ENCODE measurements at places on chromosomes 3 and 15. TPM values are rescaled to one million over a fixed set of nuclear protein-coding genes. Genes with fewer than 3 reads are reported as not detected.
A peak's percentile ranks its signal among the peaks of the same experiment; 100 is the strongest.

The POLQ gene
- 0.77 TPM for polyA plus RNA-seq

The FETUB gene
- polyA plus RNA-seq = not detected

The ADGRG7 gene
- not detected for polyA plus RNA-seq

DNA sequence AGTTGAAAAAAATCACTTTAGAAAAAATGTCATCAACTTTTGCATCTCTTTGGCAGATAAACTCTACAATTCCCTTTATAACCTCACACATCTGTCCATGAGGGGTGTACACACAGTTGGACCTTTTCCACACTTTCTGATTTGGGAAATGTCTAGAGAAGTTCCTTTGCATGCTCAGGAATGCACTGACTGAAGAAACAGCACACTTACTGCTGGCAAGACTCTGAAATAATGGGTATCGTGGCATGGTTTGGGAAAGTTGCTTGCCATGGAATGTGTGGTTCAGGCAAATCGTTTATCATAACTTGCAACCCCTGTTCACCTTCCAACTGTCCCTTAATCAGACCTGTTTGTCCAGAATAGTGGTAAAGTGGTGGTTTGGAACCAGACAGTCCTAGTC, 135.3 kb upstream of the TGFBR2 start:
- H3K4me1 ChIP-seq = peaks cover 10% of the 10 kb centered on the region
- no peaks in the 10 kb centered on the region for H3K27me3 ChIP-seq
- no peaks in the 10 kb centered on the region for H3K36me3 ChIP-seq
- no peak overlapping the region for H3K4me3 ChIP-seq
- no peak for DNase-seq
- no peak overlapping the region for H3K27ac ChIP-seq

GRCh38 chr3:156605686-156606605, 51.0 kb upstream of the SSR3 start:
- H3K36me3 ChIP-seq = no peaks in the 10 kb centered on the region
- peak overlapping the region; percentile 72 for H3K27ac ChIP-seq

GRCh38 chr15:44222478-44222877, 27.4 kb upstream of the FRMD5 start:
- no peak overlapping the region for H3K4me3 ChIP-seq
- no peak for DNase-seq
- H3K27ac ChIP-seq = no peak overlapping the region
- no peaks in the 10 kb centered on the region for H3K27me3 ChIP-seq
- no peaks in the 10 kb centered on the region for H3K36me3 ChIP-seq

- no peak overlapping the region for H3K27ac ChIP-seq
- H3K4me3 ChIP-seq = no peak overlapping the region
- H3K27me3 ChIP-seq = no peaks in the 10 kb centered on the region
- DNase-seq = no peak
- no peaks in the 10 kb centered on the region for H3K4me1 ChIP-seq
- no peaks in the 10 kb centered on the region for H3K36me3 ChIP-seq
Observed at GRCh38 chr15:77615472-77615871, 17.2 kb downstream of the LINGO1 start.

- no peak for DNase-seq
- H3K27me3 ChIP-seq = no peaks in the 10 kb centered on the region
- H3K27ac ChIP-seq = no peak overlapping the region
- no peak overlapping the region for H3K4me3 ChIP-seq
- no peaks in the 10 kb centered on the region for H3K4me1 ChIP-seq
Observed at GRCh38 chr15:69554279-69554961, 101.8 kb downstream of the RPLP1 start.

GRCh38 chr3:63874769-63875168, 11.1 kb downstream of the ATXN7 start:
- H3K27ac ChIP-seq = no peak overlapping the region
- no peaks in the 10 kb centered on the region for H3K36me3 ChIP-seq
- no peak for DNase-seq
- no peaks in the 10 kb centered on the region for H3K27me3 ChIP-seq
- H3K4me1 ChIP-seq = peaks cover 27% of the 10 kb centered on the region

GRCh38 chr15:68583936-68584755, 5.4 kb downstream of the CORO2B start:
- no peaks in the 10 kb centered on the region for H3K36me3 ChIP-seq
- DNase-seq = peak; percentile 55
- no peaks in the 10 kb centered on the region for H3K27me3 ChIP-seq

GRCh38 chr15:59594493-59594942, 17.1 kb upstream of the GCNT3 start:
- no peaks in the 10 kb centered on the region for H3K4me1 ChIP-seq
- peaks cover 10% of the 10 kb centered on the region for H3K27me3 ChIP-seq
- no peak overlapping the region for H3K4me3 ChIP-seq
- H3K27ac ChIP-seq = no peak overlapping the region
- no peak for DNase-seq

GRCh38 chr3:184230081-184230602, 757 bp downstream of the VWA5B2 start:
- no peaks in the 10 kb centered on the region for H3K36me3 ChIP-seq
- peak overlapping the region; percentile 50 for H3K4me3 ChIP-seq

GRCh38 chr15:73560501-73561117, 72.6 kb downstream of the NPTN start:
- no peaks in the 10 kb centered on the region for H3K4me1 ChIP-seq
- no peak overlapping the region for H3K27ac ChIP-seq
- peaks cover 95% of the 10 kb centered on the region for H3K36me3 ChIP-seq
- H3K27me3 ChIP-seq = no peaks in the 10 kb centered on the region

GRCh38 chr3:30747771-30748281, 141.4 kb downstream of the TGFBR2 start:
- no peak overlapping the region for H3K27ac ChIP-seq
- DNase-seq = no peak
- no peaks in the 10 kb centered on the region for H3K36me3 ChIP-seq
- no peaks in the 10 kb centered on the region for H3K4me1 ChIP-seq
- no peaks in the 10 kb centered on the region for H3K27me3 ChIP-seq

DNA sequence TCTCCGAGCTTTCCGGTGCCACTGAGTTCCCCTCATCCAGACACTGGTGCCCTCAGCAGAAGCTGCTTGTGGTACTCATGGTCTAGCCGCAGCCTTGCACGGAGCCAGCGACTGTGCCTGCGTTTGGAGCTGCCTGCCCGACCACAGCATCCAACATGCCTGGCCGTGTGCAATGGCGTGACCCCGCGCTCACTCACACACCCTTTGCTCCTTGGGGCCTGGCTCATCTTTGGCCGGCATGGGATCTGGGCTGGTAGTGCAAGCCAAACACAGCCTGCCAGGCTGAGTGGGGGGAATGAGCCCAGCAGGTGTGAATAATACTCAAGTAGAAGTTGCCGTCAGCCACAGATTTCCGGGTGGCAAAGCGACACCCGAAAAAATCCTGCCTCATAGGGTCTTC, 1178.7 kb upstream of the GBE1 start:
- H3K4me1 ChIP-seq = no peaks in the 10 kb centered on the region
- no peak overlapping the region for H3K27ac ChIP-seq
- DNase-seq = peak; percentile 57
- H3K36me3 ChIP-seq = no peaks in the 10 kb centered on the region
- H3K4me3 ChIP-seq = no peak overlapping the region
- no peaks in the 10 kb centered on the region for H3K27me3 ChIP-seq

- H3K36me3 ChIP-seq = no peaks in the 10 kb centered on the region
- no peaks in the 10 kb centered on the region for H3K4me1 ChIP-seq
- no peak for DNase-seq
- no peak overlapping the region for H3K4me3 ChIP-seq
Observed at GRCh38 chr3:176739159-176739558, 458.1 kb downstream of the TBL1XR1 start.

DNA sequence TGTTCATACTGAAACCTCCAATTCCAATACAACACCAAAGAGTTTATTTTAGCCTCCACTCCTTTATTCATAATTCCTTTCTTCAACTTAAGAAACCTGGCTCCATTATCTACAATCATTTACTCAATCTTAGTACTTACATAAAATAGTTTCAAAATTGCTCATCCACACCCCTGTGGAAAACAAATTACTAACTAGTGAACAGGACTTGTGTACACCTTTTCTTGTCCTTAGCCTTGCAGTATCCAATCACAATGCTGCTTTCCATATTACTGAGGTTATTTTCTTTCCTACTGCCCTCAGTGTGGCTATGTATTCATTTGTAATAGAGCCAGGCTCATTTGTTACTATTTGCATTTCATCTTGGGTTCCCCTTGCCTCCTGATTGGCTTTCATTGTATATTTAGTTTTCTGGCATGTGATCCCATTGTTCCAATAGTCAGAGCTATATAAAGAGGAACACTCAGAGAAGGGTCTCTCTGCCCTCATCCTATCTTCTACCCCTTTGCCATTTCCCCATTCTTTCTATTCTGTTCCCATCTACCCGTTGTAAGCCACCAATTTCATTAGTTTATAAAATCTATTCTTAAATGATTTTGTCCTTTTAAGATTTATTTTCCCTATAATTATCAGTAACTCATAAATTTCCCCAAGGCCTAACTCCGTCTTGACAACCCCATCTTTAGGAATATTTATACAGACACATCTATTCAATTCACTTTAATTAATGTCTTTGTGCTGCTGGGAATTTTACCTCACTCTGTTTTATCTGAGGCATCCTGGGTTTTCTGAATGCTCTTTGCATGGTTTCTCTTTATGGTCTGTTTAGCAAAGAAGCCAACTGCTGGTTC, 67.9 kb upstream of the RBP1 start:
- DNase-seq = no peak
- H3K4me1 ChIP-seq = no peaks in the 10 kb centered on the region
- no peak overlapping the region for H3K4me3 ChIP-seq
- H3K27me3 ChIP-seq = no peaks in the 10 kb centered on the region

DNA sequence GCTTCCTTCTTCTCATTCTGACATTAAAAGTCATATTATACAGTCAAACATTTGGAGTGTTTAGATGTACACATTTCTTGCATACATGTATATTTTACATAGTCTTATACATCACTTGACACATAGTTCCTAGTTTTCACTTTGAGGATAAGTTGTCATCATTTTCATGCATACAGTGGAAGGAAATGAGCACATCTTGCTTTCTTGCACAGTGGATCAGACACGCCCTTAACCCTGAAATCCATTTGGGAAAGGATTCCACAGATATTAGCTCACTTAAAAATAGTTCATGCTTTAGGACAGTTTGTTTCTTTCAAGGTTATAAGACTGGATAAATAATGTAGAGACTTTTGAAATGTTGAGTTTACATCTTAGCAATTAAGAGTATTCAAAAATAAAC, 148.6 kb upstream of the MME start:
- DNase-seq = no peak
- H3K4me3 ChIP-seq = no peak overlapping the region
- no peaks in the 10 kb centered on the region for H3K27me3 ChIP-seq
- no peak overlapping the region for H3K27ac ChIP-seq
